Stimulated activated CD8-positive, alpha-beta memory T cell treated with anti-CD3 and anti-CD28 coated beads, Interleukin-4, amount 100 ng/mL, for 48 hours (primary cell): ENCODE measurements at places on chromosomes 11 and 22.
A peak's percentile ranks its signal among the peaks of the same experiment; 100 is the strongest.

GRCh38 chr11:26556582-26556981 is 15.5 kb downstream of the MUC15 start:
- DNase-seq: no peak

DNA sequence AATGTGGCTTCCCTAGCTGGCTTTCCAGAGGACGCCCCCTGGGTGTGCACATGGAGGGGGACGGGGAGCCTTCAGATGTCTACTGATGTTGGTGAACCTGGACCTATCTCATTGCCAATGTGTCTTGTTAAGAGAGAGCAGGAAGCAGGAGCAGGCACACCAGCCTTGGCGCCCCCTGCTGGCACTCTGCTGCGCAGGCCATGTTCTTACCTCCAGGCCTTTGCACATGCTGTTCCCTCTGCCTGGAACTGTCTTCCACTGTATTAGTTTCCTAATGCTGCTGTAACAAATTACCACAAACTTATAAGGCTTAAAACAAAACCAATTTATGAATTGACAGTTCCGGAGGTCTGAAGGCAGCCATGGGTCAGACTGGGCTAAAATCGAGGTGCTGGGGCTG is 23.6 kb upstream of the MN1 start:
- peak; percentile 60 for DNase-seq

- DNase-seq: no peak
These were observed 42.6 kb upstream of the TIMP3 start for GRCh38 chr22:32758866-32759385.

GRCh38 chr22:22935546-22936157 is 48.0 kb downstream of the IGLL5 start:
- DNase-seq: peak; percentile 32

DNA sequence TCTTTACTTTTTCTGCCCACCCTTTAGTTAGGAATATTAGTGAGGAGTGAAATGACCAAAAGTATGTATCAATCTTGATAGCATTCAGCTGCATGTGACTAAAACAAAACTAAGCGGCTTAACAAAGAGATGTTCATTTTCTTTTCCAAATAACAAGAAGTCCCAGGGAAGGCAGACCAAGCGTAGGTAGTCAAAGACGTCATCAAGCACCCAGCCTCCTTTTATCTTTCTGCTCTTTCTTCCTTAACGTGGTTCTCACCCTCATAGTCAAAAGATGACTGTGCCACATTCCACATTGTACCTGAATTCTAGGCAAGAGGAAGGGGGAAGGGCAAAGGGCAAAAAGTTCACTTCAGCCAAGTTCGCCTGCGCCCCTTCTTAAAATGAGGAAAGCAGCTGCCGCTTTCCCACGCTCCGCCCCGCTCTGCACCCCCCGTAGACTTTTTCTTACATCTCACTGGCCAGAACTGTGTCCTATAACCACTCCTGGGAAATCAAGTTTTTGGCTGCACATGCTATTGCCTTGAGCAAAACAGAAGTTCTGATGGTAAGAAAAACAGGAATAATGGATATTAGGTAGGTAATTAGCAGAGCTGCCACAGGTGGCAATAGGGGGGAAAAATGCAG is 14.6 kb upstream of the PGM2L1 start:
- DNase-seq: no peak

DNA sequence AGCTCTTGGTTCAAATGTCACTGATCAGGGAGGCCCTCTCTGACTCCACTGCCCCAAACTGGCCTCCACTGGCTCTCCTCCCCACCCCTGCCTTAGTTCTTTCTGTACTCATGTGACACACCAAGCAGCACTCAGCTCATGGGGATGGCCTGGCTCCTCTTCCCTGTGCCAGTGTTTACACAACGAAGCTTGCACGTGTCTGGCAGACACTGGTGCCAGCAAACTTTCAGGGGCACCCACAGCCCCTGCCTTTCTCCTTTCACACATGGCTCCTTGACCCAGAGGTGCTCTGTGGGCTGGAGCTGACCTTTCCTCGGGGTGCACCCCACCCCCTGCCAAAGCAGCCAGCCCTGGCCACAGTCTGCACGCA is 37.6 kb upstream of the PARVG start:
- DNase-seq: no peak

DNA sequence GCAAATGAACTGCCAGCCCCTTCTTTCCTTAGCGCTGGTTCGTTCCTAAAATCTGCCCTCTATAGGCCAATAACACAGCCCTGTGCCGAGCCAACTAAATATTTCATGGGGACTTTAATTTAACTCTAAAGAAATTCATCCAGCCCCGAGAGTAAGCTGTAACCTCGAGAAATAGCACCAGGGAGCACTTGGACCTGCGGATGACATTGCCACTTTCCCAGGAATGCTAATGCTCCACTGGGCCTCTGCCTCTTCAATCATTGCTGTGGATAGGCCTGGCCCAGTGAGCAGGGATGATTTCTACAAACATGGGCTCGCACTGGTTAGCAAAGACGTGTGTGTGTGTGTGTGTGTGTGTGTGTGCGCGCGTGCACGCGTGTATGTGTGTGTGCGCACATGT is 95.3 kb upstream of the TBCEL start:
- no peak for DNase-seq

DNA sequence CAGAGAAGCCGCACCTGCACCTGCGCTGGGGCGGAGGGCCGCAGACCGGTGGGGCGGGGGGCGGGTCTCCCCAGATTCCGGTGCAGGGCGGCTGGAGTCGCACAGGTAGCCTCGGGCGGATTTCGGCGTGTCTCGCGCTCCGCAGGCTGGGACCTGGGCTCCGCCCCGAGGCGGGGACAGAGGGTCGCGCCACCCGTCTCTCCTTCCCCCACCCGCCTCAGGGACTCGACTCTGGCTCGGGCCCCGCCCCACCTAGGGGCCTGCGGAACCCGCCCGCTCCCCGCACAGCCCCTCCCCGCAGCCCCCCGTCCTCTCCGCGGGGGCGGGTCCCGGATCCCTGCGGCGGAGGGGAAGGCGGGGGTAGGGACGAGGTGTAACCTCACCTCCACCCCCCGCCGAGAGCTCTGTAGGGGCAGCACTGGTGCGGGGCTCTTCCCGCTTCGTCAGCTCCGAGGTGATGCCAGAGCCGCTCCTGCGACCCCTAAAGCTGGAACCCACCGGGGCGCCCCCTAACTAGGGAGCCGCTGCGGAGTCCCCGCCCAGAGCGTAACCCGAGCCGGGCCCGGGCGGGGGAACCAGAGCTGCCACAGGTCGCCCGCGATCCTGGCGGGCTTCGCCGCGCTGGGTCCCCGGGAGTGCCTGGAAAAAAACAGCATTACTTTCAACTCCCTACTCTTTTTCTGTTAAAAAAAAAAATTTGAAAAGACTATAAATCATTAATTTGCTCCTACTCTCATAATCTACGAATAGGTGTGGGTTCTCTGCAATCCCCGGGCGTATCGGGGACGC is at the start of gene SLC29A2:
Gene SLC29A2, minus strand, starts transcription at position 134 of the 789 bp plus-strand sequence. CDS start 169 bp downstream, outside the sequence.
- peak; percentile 86 for DNase-seq

GRCh38 chr22:43173976-43174720 is 12.8 kb downstream of the TTLL12 start:
- no peak for DNase-seq

DNA sequence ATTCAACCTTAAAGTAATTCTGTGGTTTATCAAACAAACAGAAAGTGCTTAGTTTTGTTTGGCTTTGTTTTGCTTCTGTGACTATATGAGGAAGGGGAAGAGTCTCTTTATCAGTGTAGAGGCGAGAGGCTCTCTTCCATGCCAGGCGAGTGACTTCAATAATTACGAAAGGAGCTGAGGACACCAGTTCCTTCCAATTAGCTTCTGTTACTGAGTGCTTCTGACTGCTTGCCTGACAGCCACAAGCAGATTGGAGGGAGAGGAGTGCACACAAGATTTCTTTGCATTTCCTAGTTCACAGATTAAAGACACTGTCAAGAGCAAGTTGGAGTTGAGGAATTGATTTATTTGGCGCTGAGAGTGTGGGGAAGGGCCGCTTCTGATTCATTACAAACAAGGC is 1484.5 kb upstream of the TENM4 start:
- no peak for DNase-seq

DNA sequence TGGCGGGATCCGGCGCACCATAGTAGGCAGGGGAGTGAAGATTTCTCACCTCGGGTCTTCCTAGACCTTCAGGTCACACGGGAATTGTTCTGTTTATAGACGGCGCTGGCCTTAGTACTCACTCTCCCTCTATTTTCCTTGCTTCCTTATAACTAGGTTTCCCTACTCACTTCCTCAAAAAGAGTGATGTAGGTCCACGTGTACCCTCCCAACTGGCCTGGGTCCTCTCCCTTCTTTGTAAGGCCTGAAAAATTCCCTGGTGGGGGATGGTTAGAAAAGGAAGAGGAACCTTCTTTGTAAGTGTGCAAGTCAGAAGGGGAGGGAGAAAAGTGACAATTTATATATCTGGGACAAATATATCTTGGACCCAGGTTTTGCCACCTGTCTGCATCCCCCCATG is 2.9 kb upstream of the TMEM9B start:
- no peak for DNase-seq

DNA sequence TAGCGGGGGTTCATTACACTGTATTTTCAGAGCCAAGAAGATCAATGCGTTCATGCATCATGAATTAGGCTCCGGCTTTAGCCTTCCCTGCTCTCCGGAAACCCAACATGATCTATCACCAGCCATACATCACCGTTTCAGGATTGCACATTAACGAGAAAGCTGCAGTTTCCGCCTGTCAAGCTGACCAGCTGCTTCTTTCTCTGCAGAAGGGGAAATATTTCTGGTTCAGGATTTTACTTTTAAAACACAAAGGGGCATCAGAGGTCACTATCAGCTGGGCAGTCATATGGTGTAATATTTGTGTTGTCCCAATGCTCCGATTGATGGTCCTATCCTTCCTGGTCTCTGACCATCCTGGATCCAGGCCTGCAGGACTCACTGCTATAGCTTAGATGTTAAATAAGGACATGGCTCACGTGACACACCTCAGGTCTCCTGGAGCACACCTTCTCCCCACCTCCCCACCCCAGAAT is 21.4 kb upstream of the CADM1 start:
- no peak for DNase-seq

- DNase-seq: no peak
These were observed 12.1 kb downstream of the NADSYN1 start for GRCh38 chr11:71465054-71465453.

DNA sequence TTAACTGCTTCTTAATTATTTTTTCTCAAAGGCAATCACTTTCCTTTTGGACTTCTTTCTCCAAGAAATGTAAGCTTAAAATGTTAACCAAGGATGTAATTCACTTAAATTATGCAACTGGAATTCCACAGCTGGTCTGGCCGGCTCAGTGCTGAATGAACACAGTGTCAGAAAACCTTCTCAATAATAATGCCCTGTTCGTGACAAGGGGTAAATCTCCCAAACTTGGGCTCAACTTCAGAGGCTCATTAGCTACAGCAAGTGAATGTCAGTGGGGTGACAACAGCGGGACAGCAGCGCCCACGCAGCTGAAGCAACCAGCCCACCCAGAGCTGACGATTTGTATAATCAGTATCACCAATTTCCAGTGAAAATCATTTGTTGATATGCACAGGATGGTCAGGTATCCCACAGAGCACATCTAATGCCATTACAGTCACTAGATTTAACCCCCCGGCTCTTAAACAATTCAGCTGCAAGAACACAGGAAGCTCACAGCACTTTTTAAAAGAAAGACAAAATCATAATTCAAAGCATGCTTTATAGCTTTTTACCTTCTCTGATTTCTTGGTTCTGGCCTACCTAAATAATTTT is 704.8 kb downstream of the DLG2 start:
- DNase-seq: no peak

DNA sequence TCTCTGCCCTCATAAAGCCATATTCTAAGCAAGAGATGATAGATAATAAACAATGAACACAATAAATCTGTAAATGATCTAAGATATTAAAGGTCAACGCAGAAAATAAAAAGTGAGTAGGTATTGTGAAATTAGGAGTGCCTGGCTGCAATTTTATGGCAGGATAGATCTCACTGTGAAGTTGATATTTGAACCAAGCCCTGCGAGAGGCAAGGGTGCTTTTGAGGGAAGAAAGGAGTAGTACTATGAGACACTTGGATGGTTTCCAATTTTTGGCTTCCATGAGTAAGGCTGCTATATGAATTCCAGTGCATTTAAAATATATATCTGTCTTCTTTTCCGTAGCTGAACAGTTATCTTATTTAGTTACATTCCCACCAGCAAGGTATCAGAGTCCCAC is 720.0 kb upstream of the CNTN5 start:
- no peak for DNase-seq

GRCh38 chr11:68862421-68862820 is 20.7 kb upstream of the CPT1A start:
- DNase-seq: no peak

- DNase-seq: no peak
These were observed 41.4 kb upstream of the ST14 start for GRCh38 chr11:130118165-130118564.

- no peak for DNase-seq
These were observed 73.7 kb downstream of the ARHGAP42 start for GRCh38 chr11:100760744-100761143.

- peak; percentile 11 for DNase-seq
These were observed 55.8 kb upstream of the THY1 start for GRCh38 chr11:119478711-119479285.

DNA sequence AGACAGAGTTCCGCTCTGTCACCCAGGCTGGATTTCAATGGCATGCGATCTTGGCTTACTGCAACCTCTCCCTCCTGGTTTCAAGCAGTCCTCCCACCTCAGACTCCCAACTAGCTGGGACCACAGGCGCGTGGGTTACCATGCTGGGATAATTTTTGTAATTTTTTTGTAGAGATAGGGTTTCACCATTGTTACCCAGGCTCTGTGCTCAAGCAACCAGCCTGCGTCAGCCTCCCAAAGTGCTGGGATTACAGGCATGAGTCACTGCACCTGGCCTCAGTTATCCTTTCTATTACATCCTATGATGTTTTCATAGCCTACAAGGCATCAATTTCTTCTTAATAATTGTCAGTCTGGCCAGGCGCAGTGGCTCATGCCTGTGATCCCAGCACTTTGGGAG is 36.5 kb downstream of the LRRC74B start:
- DNase-seq: no peak

DNA sequence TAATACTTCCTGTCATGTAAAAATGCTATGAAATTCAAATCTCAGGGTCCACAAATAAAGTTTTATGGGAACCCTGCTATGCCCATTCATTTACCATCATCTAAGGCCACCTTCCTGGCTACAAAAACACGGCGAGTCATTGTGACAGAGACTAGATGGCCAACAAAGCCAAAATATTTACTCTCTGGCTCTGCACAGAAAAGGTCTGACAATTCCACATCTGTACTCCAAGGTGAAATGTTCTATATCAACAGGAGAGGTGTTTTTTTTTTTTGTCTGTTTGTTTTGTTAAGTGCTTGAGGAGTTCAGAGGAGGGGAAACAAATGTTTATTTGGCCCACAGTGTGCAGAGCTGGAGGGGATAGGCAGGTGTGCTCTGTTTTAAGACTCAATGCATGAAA is 18.6 kb upstream of the TMA7B start:
- DNase-seq: peak; percentile 18
